ENCODE measurements at places on chromosomes 3 and 15.

GRCh38 chr3:71281280-71281679, 302.2 kb downstream of the FOXP1 start:
- DNase-seq = no peak

DNA sequence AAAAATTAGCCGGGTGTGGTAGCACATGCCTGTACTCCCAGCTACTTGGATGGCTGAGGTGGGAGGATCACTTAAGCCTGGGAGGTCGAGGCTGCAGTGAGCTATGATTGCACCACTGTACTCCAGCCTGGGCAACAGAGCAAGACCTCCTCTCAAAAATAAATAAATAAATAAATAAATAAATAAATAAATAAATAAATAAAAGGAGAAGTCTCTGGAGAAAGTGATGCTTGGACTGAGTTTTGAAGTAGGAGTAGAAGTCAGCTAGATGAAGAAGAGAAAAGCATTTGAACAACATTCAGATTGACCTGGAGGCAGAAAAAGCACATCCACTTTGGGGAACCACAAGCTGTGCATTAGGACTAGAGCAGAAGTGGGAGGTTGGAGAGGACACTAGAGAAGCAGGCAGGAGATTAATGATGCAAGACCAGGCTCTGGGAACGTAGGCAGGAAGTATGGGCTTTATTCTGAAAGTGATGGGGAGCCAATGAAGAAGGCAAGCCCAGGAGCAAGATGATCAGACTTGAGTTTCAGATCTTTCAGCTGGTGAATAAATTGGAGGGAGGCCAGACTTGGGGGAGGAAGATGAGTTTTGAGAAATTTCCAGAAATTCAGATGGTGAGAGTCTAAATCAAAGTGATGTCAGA, 48.7 kb downstream of the KLHL6 start:
- no peak for DNase-seq

DNA sequence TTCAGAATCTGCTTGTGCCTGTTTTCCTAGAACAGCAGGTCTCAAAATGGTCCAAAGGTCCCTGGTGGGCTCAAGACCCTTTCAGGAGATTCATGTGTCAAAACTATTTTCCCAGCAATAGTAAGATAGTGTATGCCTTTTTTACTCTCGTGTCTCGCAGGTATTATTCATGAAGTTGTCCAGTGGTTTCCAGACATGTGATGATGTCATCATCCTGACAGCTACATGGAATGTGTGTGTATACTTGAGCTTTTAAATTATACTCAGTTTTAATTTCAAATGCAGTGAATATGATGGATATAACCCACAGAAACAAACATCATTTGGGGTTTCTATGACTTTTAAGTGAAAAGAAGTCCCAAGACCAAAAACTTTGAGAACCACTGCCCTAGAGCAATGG, 288.6 kb downstream of the NTRK3 start:
- DNase-seq = no peak

DNA sequence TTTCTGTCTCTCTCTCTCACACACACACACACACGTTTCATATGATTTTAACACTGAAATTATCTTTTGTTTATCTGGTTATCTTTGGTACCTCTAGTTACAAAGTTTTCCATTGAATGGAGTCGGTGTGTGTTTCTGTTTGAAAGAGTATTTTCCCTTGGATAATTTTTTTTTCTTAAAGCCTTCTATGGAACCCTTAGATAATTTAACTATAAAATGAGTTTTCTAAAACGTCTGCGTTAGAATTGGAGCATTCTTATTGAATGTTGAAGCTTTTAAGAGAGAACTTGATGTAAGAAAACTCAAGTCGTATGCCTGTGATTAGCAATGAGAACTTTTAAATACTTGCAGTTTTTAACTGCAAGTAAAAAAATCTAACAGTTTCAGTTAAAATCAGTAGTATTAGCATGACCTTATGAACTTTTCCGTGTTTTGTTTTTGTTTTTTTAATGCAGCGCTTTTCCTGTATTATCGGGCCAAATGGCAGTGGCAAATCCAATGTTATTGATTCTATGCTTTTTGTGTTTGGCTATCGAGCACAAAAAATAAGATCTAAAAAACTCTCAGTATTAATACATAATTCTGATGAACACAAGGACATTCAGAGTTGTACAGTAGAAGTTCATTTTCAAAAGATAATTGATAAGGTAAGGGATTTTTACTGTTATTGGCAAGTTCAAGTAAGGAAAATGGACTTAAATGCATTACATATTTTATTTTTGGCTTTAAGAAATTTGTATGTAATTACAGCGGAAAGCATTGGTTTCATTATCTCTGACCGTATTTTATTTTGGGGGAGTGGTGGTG, 3.0 kb downstream of the SMC4 start:
- no peak for DNase-seq

GRCh38 chr3:149247929-149248691, 26.5 kb upstream of the CP start:
- no peak for DNase-seq

- DNase-seq = no peak
Measured at GRCh38 chr15:57370929-57371328, 5.4 kb upstream of the CGNL1 start.
